NCI-H2171 (cell line): ENCODE measurements at places on chromosomes 2 and 18.

GRCh38 chr2:55901322-55901721 lies 22.3 kb downstream of the EFEMP1 start:
- DNase-seq: no peak

GRCh38 chr18:35731701-35732100 lies 150.2 kb downstream of the GALNT1 start:
- no peak for DNase-seq

DNA sequence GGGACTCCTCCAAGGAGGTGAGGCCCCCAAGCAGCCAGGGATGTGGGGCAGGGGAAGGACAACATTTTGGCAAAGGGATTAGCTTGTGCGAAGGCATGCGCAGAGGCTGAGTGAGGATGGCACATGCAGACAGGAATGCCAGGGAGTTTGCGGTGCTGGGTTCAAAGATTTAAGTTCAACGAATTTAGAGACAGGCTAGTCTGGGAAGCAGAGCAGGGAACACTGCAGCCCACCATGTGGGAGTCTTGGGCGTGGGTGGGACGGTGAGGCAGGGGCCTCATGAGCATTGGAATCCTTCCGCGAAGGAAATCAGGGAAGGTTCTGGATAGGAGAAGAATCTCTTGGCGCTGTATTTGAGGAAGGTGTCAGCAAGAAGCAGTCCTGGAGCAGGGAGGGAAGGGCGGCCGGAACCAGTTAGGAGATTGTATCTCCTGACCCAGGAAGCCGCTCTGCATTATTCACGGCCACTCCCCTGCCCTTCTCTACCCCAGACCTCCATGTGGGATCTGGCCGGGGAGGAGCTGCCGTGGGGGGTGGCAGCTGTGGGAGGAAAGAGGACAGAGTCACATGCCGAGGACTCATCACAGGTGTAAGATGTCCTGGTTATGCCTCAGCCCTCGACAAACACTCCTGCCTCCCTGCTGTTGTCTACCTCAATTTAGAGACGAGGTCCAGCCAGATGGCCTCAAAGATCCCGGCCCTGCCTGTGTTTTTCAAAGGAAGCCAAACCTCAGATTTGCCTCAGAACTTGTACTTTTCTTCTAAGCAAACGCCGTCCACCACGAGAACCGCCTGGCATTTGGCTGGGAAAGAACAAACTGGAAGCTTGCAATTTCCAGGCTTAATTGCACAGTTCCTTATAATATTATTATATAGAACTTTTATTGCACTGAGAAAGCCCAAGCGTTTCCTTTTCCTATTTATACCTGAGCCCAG lies 123.7 kb upstream of the SMAD2 start:
- no peak for DNase-seq

DNA sequence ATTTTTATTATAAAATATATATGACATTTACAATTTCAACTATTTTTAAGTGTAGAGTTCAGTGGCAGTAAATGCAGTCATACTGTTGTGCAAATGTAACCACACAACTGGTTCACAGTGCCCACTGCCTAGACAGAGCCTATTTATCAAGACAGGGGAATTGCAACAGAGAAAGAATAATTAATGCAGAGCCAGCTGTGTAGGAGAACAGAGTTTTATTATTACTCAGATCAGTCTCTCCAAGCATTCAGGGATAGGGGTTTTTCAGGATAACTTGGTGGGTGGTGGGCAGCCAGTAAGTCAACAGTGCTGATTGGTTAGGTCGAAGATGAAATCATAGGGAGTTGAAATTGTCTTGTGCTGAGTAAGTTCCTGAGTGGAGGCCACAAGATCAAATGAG lies 200.3 kb downstream of the NYAP2 start:
- no peak for DNase-seq

GRCh38 chr2:18900691-18901141 lies 311.3 kb upstream of the NT5C1B start:
- no peak for DNase-seq

GRCh38 chr2:143907801-143908200 lies 612.1 kb downstream of the ZEB2 start:
- no peak for DNase-seq

- DNase-seq: no peak
Observed at GRCh38 chr2:175806125-175806490, 196.0 kb downstream of the LNPK start.

DNA sequence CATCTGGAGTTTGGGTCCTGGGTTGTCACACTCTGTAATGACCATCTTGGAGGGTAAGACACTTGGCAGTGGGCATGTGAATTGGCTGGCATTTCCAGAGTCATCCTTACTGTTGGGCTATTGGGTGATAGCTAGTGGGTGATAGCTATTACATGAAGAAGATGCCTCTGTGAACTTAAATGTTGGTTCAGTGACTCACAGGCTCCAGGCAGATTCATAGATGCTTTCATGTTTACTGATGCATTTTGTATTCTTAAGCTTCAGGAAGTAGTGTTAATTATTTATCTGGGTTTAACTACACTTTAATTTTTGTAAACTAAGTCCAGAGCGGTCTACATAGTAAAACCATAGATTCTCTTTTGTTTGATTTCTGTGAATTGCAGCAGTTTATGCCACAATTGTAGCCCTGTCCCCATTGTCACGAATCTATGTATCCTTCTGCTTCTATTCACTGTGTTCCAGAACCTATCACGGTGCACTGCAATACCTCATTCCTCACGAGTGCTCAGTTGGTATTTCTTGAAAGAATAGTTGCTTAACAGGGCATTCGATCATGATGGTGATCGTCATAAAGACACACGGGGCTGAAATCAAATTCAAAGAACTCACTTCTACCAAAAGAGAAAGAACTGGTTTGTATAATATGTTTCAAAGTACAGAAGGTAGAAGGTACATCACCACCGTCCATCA lies 79.7 kb downstream of the GBX2 start:
- no peak for DNase-seq

GRCh38 chr18:68284236-68284780 lies 430.6 kb downstream of the TMX3 start:
- no peak for DNase-seq
